Activated gamma-delta T cell (primary cell): ENCODE measurements at places on chromosomes 16 and 17.

DNA sequence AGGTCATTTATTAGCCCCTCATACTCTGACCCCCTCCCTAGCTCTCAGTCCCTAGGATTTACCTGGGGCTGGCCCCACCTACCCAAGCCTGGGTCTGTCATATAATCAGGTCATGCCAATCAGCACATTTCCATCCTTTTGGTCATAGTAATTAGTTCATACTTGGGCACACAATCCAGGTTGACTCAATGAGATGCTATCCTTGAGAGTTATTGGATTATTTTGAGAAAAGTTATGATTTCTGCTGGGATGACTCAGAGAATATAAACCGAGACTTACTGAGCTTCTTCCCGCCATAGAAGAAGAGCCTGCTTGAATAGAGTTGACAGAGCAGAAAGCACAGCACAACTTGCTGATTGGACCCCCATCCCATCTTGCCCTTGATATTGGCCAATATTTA, 331.5 kb downstream of the CBLN1 start:
- DNase-seq = no peak

DNA sequence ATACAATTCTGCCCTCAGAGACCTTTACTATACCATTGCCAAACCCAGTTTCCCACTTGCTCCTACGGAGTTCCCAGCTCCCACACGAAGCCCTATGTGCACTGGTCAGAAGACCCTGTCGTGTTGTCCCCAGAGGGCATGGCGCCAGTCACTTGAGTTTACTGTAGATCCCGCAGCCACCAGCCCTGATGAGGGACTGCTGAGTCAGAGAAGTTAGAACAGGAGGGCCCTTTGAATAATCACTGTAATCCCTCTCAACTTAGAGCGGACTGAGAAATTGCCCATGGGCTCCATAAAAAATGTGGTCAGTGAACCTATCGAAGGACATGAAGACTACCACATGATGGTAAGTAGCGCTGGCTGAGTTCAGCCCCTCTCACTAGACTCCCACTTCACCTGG, 9.2 kb downstream of the UBFD1 start:
- no peak for DNase-seq

DNA sequence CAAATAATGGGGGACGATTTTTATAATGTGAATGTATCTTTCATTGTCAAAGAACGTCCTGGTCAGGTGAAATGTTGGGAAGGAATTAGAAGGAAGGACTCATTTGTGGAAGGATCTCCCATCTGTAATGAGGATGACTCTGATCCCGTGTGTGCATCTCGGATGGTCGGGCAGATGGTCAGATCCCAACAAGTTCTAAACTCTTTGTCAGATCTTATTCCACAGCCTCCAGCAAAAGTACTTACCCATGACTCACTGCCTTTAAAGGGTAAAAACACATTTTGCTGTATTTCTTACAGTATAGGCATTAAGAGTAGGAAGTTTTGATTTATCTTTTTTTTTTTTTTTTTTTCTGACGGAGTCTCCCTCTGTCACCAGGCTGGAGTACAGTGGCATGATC, 539 bp upstream of the KRTAP4-8 start:
- no peak for DNase-seq

- no peak for DNase-seq
Observed at GRCh38 chr17:16052486-16052885, 52.9 kb downstream of the TTC19 start.

DNA sequence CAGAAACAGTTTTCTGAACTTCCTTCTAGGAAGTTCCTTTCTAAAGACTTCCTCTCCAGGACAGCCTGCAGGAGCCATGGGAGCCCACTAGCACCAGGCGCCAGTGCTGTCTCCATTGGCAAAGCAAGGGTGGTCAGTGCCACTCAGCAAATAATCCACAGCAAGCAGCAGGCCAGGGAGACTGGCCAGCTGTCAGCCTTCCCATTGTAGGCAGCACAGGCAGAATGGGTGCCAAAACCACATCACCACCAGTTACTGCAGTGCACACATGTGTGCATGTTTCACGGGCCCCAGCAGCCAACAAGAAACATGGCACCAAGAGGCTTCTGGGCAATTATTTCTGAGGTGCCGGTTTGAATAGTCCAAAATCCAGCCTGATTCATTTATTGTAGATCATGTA, 26.7 kb downstream of the DNASE1 start:
- DNase-seq = no peak

DNA sequence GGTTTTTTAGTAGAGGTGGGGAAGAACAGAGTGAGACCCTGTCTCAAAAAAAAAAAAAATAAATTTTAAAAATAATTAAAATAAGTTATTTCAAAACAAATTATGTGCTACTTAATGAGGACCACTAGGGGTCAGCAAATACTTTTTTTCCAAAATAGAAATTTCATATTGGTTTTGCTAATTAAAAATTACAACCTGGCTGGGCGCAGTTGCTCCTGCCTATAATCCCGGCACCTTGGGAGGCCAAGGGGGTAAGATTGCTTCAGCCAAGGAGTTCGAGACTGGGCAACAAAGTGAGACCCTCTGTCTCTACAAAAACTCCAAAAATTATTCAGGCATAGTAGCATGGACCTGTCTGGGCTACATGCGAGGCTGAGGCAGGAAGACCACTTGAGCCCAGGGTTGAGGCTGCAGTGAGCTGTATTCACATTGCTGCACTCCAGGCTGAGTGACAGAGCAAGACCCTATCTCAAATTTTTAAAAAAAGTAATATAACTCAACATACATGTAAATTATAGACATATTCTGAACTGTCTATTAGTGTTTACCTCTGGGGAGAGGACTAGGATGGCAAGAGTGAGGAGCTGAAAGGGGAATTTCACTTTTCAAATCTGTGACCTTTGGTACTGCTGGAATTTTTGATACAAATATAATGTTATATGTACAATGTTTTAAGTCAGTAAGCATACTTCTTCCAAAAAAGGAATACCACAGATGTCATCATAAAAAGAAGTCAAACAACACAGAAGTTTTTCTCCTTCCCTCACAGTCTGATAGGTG, 8.1 kb downstream of the MEIOB start:
- DNase-seq = no peak

DNA sequence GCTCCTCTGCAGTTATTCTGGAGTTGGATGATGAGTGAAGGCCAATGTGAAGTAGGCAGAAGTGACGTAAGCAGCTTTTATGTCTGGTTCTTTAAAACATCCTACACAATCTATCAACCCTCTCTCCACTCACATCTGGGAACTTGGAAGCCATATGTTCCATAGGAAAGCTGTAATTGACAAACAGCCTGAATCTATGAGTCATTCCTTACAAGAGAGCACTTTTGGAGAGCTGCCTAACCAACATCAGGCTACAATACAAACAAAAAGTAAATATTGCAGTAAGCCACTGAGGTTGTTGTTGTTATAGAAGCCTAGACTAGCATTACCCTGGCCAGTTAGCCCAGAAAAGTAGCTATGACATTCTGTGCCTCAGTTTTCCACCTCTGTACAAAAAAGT, 5.9 kb downstream of the CCL7 start:
- DNase-seq = no peak

GRCh38 chr16:4200781-4201137, 41.1 kb downstream of the SRL start:
- no peak for DNase-seq

DNA sequence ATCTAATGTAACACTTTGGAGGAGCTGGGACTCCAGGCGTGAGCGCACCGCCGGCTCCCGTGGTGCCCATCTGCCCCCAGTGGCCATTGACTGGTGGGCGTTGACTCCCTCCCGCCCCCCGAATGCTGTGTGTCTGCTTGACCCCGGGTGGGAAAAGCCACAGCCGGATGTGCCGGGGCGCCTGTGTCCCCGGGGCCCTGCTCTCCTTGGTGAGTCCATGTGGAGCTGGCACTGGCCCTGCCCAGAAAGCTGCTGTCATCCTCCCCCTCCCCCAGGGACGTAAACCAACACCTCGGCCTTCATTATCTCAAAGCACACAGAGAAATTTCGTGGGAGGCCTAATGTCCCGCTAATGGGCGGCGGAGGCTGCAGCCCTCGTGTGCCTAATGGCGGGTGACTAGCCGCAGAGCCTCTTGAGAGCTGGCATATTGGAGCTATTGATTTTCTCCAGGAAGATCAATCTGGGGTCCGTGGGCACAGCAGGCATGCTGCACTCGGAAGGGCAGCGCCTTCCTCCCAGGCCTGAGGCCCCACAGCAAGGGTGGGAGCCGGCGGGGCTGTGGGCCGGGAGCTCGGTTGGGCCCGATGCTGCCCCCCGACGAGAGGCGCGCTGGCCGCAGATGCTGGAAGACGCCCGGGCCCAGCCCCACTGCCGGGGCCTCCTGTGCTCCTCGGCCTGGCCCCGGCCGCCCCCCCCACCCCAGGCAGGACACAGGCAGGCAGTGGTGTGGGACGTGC, 4.0 kb upstream of the PERCC1 start:
- DNase-seq = no peak

- DNase-seq = no peak
Observed at GRCh38 chr16:87390641-87391323, 1.4 kb upstream of the MAP1LC3B start.

DNA sequence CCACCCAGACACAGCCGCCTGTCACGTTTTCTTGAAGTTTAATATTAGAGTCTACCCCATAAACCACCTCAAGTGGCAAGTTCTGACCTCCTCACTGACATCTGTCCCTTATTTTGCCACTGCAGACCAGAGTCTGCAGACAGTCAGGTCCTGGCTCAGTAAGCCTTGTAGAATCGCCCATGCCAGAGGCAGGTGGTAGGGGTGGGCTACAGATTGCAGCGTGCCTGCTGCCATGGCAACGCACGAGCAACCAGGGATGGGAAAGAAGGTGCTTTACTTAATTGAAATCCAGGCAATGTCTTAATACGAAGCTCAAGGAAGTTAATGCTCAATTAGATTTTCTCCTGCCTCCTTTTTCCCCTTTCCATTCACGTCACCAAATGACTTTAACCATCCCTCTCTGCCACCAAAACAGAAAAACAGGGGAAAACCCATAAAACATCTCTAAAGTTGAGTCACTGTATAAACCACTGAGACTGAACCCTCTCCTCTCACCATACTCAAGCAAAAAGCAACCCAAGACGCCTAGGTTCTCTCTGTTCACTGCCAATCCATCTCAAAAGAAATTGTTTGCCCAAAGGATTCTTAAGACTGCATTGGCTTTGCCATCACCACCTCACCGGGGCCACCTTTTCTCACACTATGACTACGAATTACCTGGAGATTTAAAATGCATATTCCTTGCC, 228.8 kb downstream of the SLC39A11 start:
- no peak for DNase-seq

- no peak for DNase-seq
Observed at GRCh38 chr16:4115949-4116318, 308 bp downstream of the ADCY9 start.

DNA sequence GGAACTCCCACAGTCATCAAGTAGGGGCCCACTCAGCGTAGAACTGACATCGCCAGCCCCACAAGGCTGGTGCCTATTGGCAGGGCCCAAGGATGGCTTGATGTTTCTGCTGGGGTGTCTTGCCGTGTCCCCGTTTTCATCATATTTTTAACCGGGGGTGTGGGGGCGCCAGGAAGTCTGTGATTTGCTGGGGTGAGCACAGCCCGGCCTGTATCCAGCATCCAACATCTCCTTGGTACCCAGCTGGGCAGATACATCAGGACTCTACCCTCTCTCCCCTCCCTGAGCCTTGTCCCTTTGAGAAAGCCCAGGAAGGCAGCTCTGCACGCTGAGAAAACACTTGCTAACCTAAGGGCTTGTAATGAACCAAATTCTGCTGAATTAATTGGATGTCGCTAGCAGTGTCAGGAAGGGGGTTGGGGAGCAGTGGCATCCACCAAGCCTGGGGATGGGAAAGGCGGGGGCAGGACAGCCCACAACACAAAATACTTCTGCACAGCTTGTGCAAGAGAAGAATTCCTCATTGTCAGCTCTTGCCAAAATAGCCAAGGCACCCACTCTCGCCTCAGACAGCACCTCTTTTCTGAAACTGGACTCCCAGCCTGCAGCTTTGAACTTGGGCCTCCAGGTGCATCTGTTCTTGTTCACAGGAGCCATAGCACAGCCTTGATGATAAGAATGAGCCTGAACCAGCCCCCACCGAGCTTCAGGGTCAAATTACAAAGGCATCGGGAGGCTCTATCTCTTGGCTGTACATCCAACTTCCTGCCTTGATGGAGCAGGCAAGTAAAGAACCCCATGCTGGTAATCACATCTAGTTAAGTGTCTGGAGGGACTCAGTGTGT, 63.7 kb upstream of the LYRM9 start:
- no peak for DNase-seq

- no peak for DNase-seq
Observed at GRCh38 chr16:66949472-66949871, 11.6 kb upstream of the CES3 start.

- no peak for DNase-seq
Observed at GRCh38 chr17:68572138-68572842, 28.9 kb downstream of the FAM20A start.

DNA sequence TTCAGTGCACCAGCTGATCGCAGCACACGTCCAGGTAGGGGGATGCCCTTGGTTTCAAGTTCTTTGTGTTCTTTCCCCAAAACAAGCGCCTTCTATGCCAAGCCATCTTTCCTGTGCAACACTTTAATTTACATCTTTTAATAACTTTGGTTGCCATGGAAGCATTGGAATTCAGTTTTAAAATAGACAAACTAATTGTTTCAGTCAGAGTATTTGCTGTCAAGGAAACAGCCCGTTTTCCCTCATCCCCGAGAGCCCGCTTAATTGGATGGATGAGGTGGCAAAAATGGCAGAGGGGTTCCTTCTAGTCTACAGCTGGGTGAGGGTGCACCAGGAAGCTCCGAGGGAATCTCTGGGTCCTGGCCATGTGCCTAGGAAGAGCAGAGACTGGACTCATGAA, 793.7 kb upstream of the EEF2KMT start:
- DNase-seq = no peak

GRCh38 chr16:65975049-65975708, 391.3 kb upstream of the CDH5 start:
- DNase-seq = no peak

DNA sequence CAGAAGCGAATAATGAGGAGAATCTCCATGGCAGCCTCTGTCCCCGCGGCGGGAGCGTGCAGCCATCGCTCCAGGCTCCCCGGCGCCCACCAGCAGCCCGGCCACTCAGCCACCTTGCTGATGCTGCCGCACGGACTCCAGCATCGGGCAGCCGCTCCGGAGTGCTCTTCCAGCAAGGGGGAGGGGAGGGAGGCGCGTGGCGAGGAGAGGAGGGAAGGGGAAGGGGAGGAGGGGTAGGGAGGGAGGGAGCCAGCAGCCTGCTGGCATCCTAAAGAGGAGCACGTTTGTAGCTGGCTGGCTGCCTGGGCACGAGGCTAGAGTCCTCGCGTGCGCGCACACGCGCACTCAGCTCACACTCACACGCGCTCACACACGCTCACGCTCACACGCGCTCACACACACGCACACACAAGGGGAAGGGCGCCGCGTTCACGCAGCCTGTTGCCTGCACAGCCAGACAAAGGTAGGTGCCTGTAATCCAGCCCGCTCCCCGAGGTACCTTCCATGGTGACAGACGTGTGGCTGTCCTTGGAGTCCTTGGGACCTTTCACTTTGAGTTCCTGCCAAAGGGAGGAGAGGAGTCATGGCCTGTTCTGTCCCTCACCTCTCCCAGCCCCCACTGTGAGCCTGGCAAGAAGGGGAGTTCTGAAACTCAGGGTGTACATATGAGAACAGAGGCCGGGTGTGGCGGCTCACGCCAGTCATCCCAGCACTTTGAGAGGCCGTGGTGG, 82.1 kb downstream of the TIMM22 start:
- no peak for DNase-seq

- no peak for DNase-seq
Observed at GRCh38 chr16:23682181-23682580, 3.5 kb downstream of the PLK1 start.

- DNase-seq = no peak
Observed at GRCh38 chr16:28923652-28924398, 1.2 kb downstream of the RABEP2 start.
